ENCODE measurements at places on chromosomes 5 and 9. TPM values are rescaled to one million over a fixed set of nuclear protein-coding genes. Genes with fewer than 3 reads are reported as not detected.
A peak's percentile ranks its signal among the peaks of the same experiment; 100 is the strongest.

DNA sequence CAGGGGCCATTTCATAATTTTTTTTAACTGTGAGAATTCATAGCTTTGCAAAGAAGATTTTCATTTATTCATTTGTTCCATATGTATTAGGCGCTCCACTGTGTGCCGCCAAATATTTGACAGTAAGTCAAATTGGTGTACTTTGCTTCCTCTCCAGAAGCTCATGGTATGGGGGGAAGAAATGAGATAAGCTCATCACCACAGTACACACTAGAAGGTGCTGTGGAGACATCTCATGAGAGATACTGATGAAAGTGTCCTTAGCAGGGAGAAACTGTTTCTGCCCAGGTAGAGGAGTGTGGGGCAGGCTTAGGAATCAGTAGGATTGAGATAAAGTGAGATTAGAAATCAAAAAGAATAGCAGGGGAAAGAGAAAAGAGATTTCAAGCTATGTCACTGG lies 136.2 kb downstream of the CDH6 start:
- DNase-seq = no peak

DNA sequence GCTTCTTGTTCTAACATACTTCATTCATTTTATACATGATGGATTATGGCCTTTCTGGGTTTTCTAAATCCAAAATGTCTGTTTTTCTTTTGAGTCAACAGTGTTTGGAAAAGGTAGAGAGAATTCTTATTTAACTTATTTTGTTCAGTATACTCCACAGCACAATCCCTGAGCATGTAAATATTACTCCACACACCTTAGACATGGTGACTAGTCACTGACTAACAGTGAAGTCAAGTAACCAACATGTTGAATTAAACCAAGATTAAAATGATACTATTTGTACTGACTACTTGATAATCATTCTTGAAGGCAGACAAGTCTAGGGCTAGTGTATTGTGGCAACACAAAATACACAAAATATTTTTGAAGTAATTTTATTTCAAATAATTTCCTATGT lies 55.0 kb downstream of the HAPLN1 start:
- no peak for DNase-seq

DNA sequence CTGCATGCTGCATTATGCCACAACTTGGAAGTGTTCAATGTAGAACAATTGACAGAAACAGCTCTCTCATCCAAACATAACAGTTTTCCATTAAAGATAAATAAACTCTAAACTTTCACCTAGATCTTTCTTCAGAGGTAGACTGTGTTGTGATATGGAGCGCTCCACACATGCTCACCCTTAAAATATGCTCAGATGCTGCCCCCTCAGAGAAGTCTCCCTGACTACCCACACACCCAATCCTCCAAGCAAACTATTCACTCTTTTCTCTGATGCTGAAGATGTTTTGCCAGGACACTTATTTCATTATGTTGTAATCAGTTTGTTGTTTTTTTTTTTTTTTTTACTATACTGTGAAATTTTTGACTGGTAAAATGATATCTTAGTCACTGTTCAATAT lies 206.6 kb upstream of the RASA1 start:
- DNase-seq = no peak

GRCh38 chr5:3596857-3597166 lies 1.2 kb downstream of the IRX1 start:
- no peak for DNase-seq

- DNase-seq = no peak
Observed at GRCh38 chr9:69569738-69570451, 102.3 kb downstream of the APBA1 start.

DNA sequence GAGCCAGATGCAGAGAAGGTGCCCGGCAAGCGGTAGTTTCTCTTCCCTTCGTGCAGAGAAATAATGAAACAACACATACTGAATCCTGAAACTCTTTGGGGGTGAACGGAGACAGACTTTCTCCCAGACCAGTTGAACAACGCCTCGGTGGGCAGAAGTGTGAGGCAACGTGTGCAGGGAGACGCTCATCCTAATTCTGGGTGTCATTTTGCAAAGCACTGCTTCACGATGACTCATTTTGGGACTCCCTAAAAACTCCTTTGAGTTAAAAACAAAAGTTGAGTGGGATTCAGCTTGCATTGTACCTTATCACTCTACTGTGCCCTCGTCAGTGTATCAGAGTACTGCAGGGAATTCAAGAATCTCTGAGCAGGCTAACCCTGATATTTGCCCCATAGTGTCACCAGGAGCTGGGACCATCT lies 3.5 kb upstream of the NEK6 start:
- DNase-seq = no peak

- peak; percentile 86 for DNase-seq
Observed at GRCh38 chr5:150904479-150905311, at the start of gene ZNF300. ZNF300 (minus strand) TSS chr5:150904980; CDS start chr5:150903155, 1,825 bp downstream.

DNA sequence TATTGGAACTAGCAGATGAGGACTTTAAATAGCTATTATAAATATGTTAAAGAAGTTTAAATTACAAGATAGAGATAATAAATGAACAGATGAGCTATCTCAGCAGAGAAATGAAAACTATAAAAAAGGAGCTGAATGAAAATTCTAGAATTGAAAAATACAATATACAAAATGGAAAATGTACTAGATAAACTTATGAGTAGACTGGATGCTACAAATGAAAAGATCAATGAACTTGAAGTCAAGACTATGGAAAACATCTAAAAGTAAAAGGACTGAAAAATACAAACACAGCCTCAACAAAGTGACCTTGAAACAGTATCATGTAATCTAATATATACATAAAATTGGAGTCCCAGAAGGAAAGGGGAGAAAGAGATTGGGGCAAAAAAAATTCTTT lies 10.7 kb upstream of the PDLIM4 start:
- DNase-seq = no peak

DNA sequence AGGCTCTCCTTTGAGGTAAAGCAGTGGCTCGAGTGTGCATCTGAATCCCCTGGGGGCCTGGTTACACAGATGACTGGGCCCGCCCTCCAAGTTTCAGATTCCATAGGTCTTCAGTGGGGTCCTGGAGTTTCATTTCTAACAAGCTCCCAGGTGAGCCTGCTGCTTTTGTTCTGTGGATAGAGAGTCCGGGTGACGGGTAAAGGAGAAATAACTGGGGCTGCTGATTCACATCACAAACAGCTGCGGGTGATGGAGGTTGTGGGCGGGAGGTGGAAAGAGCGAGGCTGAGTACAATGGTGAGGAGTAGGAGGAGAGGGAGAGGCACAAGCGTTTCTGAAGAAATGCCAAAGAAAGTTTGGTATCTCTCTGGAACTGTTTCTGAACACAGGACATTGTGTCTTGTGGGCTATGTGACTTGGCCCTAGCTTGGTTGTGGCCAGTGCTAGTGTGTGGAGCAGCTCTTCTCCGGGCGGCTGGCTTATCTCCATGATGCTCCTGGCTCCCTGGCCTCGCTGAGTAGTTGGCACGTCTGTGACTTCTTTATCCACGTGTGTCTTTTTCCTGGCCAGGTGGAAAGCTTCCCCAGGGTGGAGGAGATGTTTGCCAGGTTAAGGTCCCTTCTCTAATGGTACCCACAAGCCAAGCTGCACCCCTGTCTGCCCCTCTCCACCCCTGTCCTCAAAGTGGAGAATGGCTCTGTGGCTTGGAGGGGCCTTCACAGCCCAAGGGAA lies 61.7 kb downstream of the HSPA4 start:
- no peak for DNase-seq

DNA sequence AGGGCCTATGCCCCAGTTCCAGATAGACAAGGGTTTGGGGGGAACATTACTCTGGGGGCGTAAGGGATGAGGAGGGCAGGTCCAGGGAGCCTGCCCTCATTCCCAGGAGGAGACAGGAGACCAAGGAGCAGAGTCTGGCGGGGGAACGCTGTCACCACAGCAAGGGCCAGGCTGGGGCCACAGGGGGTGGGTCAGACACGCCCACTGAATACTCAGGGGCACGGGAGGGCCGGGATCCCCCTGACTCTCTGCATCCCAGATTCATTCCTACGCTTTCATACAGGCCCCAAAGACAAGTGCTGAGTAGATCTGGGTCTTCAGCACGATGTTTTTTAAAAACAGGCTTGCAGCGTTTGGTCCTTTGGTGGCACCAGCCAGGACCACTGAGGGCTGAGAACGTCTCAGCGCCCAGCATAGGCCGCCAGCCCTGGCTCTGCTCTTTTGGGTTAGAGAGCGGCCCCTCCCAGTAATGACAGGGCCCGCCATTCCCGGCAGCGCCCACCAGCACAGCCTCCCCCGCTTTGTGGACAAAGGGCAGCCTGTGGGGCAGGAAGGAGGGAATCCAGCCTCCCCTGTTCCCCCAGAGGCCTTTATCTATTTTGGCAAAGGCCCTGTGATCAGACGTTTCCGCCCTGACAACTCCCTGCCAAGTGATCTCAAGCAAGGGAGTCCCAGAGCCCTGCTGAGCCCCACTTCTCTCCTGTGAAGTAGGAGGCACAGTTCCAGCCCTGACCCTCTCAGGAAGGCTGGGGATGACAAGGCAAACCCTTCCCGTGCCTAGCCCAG lies 24.9 kb downstream of the NEK6 start:
- DNase-seq = no peak

- no peak for DNase-seq
Observed at GRCh38 chr9:84862810-84863287, 193.3 kb downstream of the NTRK2 start.

GRCh38 chr9:101509572-101509971 lies 24.1 kb upstream of the RNF20 start:
- DNase-seq = no peak

DNA sequence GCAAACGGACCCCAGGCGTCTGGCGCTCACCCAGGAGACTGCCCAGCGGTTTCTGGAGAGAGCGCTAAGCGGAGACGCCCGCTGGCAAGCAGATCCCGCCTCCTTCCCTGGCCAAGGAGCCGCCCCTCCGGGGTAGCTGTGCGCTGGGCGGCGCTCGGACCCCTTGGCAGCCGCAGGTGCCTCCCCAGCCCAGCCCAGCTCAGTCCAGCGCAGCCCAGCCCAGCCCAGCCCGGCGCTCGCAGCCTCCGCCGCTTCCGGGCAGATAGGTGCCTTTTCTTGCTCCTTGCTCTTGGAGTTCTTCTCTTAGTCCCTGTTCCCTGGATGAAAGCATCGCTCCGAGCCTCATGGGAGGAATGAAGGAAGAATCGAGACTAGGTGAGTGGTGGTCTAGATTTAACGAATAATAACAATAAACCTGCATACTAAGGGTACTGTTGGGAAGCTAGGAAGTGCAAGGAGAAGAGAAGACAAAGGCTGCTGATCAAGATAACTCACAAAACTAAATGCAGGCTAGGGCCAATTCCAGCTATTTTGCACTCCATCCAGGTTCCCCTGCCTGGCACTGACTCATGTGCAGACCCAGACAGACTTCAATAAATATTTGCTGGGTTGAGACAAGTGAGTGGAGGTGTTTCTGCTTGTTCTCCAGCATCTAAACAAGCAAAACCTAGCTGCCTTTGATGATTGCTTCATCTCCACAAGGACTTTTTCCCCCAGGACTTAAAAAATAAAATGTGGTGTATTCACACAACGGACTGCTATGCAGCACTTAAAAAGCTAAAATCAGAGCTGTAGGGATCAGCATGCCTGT lies at the start of gene STK32A:
Gene STK32A, plus strand, starts transcription at position 202 of the 811 bp plus-strand sequence. CDS start 4,609 bp downstream, outside the sequence.
- no peak for DNase-seq

GRCh38 chr9:107547772-107548297 lies 58.3 kb upstream of the KLF4 start:
- no peak for DNase-seq

GRCh38 chr5:100575815-100576214 lies 40.6 kb downstream of the FAM174A start:
- no peak for DNase-seq

GRCh38 chr5:34686762-34687268 lies 30.7 kb downstream of the RAI14 start:
- no peak for DNase-seq

GRCh38 chr9:120405134-120405533 lies 174.8 kb downstream of the CDK5RAP2 start:
- no peak for DNase-seq

- DNase-seq = no peak
Observed at GRCh38 chr5:135333732-135334515, 65.1 kb downstream of the MACROH2A1 start.

GRCh38 chr5:169860585-169860984 lies 119.7 kb downstream of the INSYN2B start:
- no peak for DNase-seq

DNA sequence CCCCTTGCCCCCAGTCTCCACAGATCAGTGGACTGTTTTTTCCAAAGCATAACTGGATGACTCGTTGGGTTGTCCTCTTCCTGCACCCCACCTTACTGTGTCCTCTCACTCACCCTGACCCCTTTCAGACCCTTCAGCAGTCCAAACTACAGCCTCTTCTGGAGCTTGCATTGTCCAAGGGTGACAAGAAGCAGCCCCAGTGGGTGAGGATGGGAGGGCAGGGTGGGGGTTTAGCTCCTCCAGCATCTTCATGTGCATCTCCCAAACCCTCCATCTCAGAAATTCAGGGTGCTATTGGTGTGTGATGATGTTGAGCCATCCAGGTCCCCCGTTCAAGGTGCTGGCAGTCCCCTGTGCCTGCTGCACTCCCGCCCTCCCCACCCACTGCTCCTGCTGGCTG lies 62.4 kb upstream of the COL15A1 start:
- DNase-seq = no peak

DNA sequence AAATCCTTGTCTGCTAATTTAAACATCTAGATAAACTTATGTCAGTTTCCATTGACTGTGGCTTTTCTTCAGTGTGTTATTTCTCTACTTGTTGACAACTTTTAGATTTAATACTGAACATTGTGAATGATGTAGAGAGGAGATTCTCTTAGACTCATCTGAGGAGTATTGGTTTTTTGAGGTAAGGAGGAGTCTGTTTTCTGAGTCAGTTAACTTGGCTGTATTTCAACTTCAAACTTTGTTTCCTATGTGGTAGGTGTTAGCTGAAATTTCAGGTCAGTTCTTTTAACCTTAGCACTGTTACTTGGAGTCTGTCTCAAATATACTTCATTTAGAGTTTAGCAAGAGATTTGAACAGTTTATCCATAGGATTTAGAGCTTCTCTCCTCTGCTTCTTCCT lies 67.9 kb downstream of the XRCC4 start:
- no peak for DNase-seq

- DNase-seq = no peak
Observed at GRCh38 chr5:133840168-133840567, 128.3 kb downstream of the C5orf15 start.

DNA sequence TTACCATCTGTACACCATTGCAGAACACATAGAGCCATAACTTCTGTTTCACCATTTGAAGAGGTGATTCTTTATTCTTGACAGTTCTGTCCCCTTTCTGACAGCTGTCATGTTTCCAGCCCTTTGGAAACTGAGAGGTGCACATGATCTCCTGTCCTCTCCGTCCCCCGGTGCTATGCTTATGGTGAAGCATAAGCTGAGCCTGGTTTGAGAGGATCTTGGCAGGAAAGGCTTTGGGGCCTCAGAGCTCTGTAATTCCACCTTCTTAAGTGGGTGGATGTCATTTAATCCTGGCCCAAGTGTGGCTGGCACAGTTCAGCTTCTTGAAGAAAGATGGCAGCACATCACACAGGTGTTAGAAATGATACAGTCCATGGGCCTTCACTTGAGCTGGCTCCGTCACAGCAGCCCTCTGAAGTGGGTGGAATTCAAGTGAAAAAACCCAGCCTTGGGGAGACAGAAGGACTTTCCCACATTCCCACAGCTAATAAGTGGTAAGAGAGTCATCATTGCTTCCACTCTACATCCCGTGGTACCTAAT lies 30.7 kb upstream of the GRPEL2 start:
- no peak for DNase-seq

The ANKRD18B gene
- 13.3 TPM for total RNA-seq

The PCDHA7 gene
- not detected for total RNA-seq

The SOX30 gene
- total RNA-seq = not detected

The QRFP gene
- not detected for total RNA-seq

The IL9 gene
- not detected for total RNA-seq

The PPIC gene
- total RNA-seq = 16.5 TPM

The TMEM174 gene
- total RNA-seq = not detected

The PKD2L2 gene
- total RNA-seq = not detected

The SLCO6A1 gene
- not detected for total RNA-seq

The PCDHA6 gene
- not detected for total RNA-seq

Measured in SJCRH30 (cell line).